ENCODE measurements at places on chromosomes 4 and X.

DNA sequence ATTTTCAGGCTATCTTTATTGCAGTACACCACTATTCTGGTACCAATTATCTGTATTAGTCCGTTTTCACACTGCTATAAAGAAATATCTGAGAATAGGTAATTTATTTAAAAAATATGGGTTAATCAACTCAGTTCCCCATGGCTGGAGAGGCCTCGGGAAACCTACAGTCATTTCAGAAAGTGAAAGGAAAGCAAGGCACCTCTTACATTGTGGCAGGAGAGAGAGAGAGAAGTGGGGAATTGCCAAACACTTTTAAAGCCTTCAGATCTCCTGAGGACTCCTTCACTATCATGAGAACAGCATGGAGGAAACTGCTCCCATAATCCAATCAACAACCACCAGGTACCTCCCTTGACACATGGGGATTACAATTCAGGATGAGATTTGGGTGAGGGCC is 54.7 kb downstream of the AMER1 start:
- no peak for DNase-seq

- no peak for DNase-seq
These were observed 10.5 kb downstream of the DCAF8L2 start for GRCh38 chrX:27600686-27601085.

- no peak for DNase-seq
These were observed 44.8 kb downstream of the SHOX start for GRCh38 chrX:675279-675954.

DNA sequence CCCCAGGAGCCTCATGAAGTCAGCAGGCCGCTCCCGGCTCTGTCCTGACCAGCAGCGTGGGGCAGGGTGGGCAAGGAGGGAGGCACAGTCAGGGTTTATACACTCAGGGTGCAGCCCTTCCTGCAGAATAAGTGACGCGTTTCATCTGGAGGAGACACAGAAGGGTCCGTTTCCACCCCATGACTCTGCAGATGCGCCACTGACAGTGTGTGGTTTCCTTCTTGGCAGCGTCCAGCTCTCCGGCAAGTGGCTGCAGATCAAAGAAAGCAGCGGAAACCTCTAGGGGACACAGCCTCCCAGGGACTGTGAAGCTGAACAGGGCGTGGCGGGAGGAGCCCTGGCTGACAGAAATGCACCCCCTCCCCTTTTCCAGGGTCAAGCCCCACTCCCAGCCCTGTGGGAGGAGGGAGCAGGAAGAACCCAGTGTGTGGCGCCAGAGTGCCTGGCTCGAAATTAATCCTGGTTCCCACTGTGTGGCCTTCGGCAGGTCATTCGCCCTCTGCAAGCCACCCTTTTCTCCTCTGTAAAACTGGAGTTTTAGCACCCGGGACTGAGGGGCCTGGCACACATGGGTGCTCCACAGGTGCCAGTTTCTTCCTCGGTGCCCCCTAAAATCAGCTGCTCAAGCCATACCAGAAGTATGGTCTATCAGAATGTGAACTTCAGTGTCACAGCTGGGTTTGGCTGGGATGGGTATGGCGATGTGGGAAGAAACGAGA is 17.3 kb upstream of the TBC1D14 start:
- no peak for DNase-seq

GRCh38 chr4:151664289-151664688 is 96.5 kb downstream of the GATB start:
- no peak for DNase-seq

DNA sequence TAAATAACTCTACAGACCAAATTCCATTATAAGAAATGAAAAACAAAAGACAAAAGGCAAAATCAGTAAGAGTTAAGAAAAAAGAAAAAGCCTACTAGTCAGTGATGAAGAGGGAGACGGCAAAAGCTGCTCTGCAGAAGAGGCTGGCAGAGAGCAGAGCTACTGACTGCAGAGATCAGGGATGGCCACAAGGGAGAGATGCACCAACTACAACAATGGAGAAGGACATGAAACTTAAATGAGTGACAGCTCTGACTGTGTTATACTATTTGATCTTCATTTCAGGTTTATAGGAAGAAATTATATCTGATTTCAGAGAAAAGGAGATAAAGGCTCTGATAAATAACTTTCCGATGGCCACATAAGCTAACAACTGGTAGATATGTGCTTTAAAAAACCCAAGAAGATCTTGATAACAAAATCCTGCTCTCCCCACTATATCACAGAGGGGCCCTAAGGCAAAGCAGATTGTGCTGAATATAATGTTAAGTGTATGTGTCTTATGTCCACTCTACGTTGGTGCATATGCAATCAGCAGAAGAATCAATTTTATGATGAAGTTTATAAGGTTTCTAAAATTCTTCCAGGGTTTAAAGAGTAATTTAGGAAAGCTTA is 58.4 kb upstream of the COX18 start:
- no peak for DNase-seq

DNA sequence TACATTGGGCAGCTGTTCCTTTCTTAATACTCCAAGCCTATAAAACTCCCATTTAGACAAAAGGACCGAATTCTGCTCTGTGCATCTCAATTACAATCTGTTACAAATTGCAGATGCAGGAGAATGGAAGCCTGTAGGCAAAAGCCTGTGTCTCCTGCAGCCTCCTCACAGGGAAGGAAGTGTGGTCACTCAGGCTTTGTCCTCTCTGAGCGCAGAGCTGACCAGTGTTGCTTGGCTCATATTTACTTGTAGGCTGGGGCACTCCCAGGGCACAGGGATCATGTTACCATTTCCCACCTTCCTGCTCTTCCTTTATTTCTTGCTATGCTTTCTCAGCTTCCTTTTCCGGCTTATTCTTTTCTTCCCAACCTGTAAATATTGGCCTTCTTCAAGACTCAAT is 15.7 kb downstream of the SUPT20HL2 start:
- DNase-seq = no peak

- no peak for DNase-seq
These were observed 37.6 kb downstream of the FAM193A start for GRCh38 chr4:2574009-2574408.

- no peak for DNase-seq
These were observed 42.5 kb downstream of the TLR10 start for GRCh38 chr4:38740303-38740702.

GRCh38 chr4:183146478-183146877 is 47.4 kb downstream of the WWC2 start:
- DNase-seq = no peak

DNA sequence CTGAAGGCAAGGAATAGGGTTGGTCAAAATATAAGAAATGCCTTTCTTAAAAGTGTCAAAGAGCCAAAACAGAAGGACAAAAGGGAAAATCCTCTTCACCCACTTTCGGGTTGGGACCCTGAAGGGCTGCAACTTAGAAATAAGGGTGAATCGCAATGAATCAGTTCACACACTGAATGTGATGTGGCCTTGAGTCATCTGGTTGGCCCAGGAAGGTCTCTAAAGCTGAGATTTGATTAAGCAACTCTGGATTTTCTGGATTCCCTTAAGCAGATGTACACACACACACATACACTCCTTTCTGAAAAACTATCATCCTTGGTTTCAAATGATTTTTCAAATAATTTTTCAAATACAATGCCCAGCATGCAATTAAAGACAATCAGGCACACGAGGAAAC is 13.1 kb downstream of the TAB3 start:
- DNase-seq = no peak

DNA sequence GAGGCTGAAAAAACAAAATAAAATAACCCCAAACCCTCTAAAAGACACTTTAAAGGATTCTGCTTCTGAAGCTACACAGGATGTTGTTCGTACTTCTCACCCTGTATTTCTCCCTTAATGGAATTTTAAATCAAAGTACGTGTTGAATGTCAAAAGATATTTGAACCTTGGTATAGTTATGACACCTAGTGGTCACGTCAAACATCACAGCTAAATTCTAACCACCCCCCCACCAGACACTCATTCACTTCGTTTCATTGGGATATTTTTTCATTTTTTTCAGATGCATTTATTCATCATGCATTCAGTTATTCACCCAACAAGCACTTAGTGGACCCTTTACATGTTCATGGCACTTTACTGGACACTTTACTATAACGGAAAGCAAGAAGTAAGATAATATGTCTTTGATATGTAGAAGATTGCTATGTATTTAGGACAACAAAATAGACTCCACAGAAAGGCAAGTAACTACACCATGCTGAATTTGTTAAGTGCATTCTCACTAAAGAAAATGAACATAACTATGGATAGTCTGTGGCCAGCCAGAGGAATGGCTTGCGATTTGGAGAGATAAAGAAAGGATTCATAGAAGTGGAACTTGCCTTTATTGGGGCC is 62.5 kb upstream of the GPR174 start:
- no peak for DNase-seq

DNA sequence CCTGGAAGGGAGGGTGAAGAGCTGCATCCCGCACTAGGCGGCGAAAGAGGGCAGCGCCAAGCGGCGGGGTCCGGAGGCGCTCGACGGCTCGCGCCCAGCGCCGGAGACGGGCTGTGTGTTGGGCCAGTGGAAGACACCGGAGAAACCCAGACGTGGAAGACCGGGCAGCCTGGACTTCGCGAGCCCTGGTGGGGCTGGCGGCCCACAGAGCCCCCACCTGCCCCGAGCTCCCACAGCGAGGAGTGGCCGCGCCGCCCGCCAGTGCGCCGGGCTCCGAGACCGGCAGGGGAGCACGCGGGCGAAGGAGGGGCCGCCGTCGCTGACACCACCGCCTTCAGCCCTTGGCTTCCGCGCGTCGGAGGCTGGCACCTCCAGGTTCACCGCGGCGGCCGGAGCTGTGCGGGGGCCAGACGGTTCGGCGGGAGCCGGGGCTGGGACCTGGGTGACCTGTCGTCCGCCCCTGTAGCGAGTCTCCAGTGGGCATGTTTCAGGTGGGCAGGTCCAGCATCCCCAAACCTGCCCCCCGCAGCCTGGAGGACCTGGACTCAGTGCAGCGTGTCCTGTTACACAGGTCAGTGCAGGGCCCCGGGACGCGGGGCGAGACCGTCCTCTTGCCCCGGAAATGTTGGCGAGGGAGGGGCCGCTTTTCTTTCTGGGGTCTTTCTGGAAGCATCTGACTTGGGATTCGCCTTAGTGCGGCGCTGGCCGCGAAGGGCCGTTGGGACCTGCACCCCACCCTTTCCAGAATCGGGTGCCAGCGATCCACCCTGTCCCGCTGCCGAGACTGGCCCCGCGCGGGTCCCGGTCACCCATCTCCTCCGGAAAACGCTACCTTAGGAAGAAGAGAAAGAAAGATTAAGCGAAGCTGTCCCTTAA is 9.6 kb upstream of the INTU start:
- DNase-seq = no peak

- no peak for DNase-seq
These were observed 107.8 kb upstream of the FMR1 start for GRCh38 chrX:147803948-147804347.

DNA sequence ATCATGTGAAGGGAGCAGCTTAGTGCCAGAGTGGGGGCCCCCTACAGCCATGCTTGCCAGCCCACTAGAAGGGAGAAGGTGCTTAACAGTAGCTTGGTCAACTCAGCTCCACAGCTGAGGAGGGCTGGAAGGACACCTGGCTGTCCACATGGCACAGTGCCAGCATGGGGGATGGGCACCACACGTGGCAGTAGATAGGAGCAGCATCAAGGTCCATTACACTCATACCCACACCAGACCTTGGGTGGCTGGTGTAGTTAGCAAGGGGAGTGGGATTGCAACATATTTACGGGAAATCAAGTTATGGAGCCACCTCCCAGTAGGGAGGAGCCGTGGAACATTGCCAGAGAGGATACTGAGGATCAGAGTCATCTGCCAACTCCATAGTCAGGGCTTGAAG is 37.9 kb upstream of the SLC4A4 start:
- no peak for DNase-seq

- DNase-seq = no peak
These were observed 63.5 kb downstream of the GPC3 start for GRCh38 chrX:133921764-133922389.

DNA sequence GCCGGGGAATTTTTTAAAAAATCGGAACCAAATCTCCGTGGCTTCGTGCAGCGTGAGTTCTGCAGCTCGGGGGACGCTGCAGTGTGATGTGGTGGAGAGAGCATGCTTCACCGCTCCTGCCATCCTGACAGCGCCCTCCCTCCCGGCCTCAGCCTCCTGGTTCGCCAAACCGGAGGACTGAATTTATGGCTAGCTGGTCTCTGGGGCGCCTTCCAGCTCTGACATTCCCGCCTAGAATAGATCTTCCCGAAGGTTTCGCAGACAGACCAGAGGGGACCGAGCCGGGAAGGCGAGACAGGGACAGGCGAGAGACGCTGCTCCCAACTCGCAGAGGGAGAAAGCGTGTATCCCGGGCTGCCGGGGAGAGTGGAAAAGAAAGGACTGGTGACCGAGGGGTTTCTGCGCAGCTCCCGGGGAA is 25.9 kb downstream of the HOPX start:
- no peak for DNase-seq

DNA sequence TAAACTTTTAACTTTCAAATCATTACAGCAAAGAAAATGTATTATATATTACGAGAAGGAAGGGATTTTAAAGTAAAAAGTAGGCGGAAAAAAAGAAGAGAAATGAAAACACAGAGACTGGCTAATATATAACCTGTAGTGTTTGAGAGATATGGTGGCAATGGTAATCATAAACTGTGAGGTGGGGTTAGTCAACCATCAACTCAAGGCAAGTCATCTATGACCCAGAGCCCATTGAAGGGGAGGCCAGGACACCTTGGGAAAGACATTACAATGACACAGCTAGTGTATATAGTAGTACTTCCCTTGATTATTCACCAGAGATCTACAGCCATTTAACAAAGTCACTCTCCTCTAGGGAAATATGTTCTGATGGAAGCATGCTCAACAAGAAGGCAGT is 423.9 kb upstream of the PITX2 start:
- no peak for DNase-seq

DNA sequence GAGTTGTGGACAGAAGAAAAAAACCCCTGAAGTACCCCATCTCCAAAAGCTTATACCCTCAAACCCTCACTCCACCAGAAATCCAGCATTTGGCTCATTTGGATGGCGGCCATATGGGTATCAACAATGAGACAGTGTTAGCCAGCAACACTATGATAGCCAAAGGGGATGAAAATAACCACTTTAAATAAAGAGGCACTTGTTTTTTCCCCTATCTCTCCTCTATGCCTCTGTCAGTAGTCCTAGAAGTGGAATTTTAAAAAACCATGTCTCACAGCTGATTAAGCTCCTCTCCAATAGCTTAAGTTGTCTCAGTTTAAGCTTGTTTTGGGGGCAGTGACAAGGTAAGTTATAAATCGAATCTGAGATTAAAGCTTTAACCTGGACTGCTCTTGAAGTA is 124.0 kb downstream of the MOSPD2 start:
- no peak for DNase-seq

DNA sequence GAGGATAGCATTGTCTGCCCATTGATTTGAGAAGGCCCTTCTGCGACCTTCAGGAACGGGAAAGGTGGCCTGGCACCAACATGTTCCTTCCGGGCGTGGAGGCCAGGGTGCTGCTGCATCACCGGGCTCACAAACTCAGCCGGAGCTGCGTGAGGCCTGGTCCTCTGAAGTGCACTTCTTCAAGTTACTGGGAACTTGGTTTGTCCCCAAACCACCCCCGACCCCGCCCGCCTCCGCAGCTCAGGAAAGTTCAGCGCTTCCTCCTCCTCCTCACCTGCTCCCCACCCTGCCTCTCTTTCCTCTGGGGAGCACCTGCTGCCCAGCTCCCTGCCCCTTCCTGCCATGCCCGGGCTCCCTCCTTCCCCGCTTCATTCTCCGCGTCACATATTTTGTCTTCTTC is 116.0 kb upstream of the LRPAP1 start:
- no peak for DNase-seq
